GM18507 (cell line): ENCODE measurements at places on chromosomes 13 and 19.

GRCh38 chr19:3606174-3606689 lies 443 bp downstream of the TBXA2R start:
- DNase-seq, result no peak

DNA sequence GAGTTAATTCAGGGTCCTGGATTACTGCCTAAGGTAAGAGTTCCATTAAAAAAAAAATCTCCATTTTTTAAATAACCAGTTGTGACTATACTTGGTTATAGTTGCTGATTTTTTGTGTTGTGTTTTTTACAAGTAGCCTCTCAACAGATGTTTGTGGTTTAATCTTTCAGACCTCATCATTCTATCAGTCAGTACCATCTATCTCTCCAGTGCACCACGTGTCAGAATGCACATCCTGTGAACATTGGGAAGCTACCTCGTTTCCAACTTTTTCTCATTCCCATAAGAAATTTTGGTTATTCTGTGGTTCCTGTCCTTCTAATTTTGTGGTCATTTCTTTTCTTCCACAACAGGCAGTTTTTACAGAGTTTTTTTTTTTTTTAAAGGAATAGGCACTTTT lies 39.2 kb downstream of the WDFY2 start:
- DNase-seq, result no peak

- no peak for DNase-seq
These were observed 487.8 kb downstream of the KCTD12 start for GRCh38 chr13:76398425-76398824.

DNA sequence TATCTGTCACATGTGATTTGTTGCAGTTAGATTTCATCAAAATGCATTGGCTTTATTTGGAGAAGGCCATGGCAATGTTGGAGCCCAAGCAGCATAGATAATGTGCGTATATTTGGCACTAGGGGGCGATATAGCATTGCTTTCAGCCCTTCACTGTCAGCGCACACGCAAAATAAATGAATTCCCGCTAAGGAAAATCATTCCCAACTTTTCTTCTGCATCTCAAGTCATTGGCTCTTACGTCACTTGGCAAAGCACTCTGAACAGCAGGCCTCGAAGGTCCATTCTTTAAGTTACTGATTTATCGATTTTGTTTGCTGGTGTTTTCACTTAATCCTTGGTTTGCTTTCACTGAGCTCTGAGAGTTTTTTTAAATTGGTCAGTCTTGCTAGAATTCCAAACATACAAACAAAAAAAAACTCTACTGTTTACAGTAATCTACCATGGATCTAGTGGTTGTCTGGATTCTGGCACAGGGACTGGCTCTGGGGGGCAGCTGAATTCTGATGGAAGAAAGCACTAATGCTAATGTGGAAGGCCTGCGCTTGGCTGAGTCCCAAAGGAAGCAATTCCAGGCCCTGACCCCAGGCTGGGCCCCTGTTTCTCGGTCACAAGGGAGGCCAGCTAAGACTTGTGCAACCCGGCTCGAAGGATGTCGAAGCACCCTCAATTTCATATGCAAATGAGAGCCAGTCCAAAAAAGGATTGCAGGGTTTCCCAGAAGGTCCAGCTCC lies 97.7 kb upstream of the IPO5 start:
- DNase-seq, result no peak

DNA sequence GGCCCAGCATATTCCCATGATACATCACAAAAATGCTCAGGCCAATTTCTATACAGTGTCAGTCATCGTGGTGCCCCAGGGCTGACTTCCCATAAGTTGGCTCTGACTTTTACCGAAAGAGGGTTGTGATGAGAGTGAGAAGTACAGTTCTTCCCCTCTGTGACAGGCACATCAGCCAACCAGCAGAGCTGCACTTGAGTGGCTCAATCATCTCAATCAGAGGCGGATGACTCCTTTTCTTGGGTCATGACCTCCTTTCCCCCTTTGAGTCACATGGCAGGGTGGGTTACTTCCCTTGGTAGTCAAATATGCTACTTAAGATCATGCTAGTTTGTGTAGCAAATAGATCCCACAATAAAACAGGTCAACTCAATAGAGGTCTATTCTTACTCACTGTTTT lies 6.9 kb upstream of the AMER2 start:
- DNase-seq, result no peak

DNA sequence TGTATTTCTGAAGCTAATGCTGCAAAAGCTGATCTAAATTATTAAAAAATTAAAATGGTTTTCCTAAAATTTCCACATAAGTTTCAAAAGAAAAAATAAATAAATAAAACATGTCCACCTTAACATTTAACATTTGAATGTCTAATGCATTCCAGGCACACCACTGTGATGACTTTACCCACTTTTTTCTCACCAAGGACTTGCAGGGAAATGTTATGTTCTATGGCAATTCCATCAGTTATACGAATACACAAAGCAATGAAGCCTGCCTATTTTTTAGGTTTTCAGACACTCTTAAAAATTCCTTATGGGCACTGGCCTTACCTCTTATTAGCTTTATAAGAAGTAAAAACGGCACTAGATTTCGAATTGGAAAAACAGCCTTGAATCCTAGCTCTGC lies 10.2 kb downstream of the TSC22D1 start:
- no peak for DNase-seq

DNA sequence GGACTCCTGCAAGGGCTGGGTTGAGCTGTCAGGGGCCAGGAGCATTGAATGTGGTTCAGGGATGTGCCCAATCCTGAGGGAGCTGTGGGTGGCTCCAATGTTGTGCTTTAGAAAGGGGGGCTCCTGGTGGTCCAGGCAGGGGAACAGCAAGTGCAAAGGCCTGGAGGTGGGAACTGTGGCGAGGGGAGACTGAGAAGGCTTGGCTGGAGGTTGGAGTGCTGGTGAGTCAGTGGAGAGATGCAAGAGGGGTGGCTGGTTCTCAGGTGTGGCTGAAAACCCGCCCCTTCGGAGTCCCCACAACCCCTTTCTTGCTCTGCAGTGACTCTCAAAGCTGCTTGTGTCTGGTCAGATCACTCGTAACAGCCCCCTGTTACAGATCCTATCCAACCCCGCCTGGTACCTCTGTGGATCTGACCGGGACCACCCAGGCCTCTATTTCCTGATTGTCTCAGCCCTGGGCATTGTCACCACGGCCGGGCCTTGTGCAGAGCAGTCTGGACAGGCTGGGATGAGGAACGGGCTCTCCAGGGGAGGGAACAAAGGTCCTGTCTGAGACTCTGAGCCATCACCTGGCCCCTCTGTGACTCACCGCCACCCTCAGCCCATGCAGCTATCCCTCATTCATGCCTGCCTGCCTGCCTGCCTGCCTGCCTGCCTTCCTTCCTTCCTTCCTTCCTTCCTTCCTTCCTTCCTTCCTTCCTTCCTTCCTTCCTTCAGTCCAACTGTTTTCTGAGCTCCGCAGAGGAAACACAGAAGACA lies 1.4 kb upstream of the KCNN1 start:
- DNase-seq, result no peak

- no peak for DNase-seq
These were observed 25.4 kb upstream of the NPAS1 start for GRCh38 chr19:46994141-46994686.

GRCh38 chr13:31504918-31505317 lies 234.4 kb upstream of the RXFP2 start:
- DNase-seq, result no peak

GRCh38 chr13:31764556-31764955 lies 25.2 kb downstream of the RXFP2 start:
- DNase-seq, result no peak

- no peak for DNase-seq
These were observed 19.4 kb downstream of the MYH14 start for GRCh38 chr19:50222691-50223438.

DNA sequence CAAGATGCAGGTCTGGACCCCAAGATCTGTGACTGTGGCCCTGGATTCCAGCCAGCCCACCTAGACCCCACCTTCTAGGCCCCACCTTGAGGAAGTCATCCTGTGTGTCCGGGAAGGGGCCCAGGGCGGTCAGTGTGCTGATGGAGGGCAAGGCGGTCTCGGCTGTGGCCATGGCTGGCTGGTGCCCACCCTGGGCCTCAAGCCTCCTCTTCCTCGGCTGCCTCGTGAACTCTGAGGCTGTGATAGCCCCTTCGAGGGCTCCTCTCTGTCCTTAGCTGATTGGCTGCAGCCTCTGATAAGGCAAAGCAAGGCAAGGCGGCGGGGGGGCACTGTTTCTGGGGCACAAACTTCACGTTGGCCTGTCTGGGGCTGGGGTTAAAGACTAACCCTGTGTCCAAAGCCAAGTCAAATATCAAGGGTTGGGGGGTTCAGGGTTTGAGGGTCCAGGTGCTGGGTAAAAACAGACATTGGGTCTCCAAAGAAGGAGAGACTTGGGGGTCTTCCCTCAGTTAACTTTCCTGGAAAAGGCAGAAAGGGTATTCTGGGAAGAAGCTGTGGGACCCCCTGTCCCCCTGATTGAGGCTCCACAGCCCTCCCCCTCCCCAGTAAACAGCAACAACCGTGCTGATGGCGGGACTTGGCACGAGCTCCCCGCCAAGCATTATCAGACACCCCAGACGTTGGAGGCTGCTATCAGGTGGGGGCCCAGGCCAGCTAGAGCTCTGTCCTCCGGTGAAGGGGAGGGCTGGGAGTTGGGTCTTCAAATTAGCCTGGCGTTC lies at the start of gene KLF1:
TSS of gene KLF1 (minus strand) at position 233 of the 779 bp plus-strand sequence. CDS start at position 172, 61 bp downstream.
- no peak for DNase-seq

DNA sequence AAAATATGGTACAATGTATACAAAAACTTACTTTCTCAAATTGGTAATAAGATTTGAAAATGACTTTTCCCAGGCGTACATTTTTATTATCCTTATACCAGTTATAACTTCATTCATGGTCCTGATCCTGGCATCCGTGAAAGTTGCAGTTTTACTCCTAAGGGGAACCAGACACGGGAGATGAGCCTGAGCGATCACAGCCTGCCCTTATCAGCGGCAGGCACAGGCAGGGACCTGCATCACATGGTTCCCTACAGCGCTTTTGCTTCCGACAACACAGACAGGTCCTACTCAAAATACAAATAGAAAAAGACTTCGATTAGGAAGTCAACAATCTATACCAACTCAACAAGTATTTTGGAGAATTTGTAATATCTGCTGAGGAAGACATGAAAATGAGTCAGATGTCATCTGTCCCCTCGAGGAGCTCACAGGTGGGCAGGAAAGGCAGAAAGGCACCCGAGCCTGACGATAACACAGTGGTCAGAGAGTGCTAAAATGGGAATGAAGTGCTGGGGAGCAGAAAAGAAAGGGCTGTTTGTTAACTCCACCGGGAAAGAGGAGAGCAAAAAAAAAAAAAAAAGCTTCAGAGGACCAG lies 93.4 kb downstream of the ABCC4 start:
- peak; percentile 12 for DNase-seq

GRCh38 chr19:49677901-49678674 lies 1.0 kb downstream of the PRMT1 start:
- DNase-seq, result no peak

DNA sequence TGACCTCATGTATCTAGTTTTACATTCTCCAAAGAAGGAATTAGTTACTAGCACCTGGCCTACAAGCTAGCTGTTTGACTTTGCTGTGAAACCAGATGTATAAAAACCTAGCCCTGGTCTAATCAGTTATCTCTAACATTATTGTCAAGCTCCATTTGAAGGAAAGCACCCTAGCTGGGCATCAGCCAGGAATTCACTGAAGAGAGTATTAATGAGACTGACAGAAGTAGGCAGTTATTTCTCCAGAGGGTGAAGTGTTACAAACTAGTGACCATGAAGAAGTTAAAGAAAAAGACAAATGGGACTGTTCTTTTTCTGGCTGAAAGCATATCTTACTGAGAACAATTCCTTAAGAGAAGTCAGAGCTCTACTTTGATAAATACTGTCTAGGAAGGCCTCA lies 2529.3 kb upstream of the PCDH20 start:
- no peak for DNase-seq

DNA sequence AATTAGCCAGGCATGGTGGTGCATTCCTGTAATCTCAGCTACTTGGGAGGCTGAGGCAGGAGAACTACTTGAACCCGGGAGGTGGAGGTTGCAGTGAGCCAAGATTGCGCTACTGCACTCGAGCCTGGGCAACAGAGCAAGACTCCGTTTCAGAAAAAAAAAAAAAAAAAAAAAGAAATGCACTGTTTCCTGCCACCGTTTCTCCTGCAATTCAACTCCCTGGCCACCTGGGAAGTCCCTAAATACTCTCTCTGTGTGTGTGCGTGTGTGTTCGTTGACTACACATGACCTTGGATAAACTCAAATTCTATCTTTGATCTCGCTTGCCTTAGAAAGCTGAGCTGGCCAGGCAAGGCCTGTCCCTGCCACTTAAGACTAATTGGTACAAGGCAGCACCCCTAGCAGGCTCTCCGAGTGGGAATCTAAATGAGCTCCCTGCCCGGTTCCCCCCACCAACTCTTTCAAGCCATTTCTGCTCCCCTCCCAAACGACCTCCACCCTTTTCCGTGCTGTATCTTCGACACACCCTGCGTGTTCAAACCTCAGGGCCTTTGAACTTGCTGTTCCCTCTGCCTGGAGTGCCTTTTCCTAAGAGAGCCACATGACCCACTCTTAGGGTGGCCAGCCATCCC lies 5.2 kb upstream of the BCAT2 start:
- no peak for DNase-seq

DNA sequence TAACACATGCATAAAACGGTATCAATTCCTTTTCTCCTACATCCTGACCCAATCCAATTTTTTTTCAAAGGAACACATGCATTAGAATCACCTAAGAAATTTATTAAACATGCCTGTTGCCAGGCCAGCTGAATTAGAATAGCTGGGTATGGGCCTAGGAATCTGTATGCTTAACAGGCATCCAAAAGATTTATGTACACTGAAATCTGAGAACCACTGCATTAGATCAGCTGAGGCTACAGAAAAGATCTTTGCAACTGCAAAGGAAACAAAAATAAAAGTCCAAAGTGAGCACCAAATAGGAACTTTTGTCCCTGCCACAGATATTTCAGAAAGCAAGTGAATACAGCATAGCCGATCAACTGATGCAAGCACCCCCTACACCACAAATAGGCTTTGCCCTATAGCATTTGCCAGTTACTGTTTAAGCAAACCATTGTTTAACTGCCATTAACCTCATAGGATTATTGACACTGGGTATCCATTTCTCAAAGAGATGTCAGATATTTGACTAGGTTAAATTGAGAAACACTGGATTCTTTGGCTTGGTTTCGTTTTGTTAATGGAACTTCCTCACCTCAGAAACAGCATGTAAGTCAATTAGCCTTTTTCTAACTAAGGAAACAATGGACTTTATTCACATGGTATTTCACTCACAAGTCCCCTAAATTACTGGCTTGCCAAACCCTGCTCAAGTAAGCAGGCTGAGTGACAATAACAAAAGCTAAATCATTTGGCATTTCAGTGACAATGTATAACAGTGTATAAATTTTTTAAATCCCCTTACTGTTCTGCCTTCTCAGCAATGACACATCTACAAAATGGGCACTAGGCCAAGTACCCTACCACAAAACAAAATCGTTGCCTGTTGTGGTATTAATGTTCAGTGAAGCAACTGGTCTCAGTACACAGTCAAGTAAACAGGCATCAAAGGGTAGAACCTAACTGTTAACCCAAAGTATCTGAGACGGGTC lies 67.8 kb downstream of the SUCLA2 start:
- no peak for DNase-seq
